ENCODE measurements at places on chromosomes 11 and 22.

DNA sequence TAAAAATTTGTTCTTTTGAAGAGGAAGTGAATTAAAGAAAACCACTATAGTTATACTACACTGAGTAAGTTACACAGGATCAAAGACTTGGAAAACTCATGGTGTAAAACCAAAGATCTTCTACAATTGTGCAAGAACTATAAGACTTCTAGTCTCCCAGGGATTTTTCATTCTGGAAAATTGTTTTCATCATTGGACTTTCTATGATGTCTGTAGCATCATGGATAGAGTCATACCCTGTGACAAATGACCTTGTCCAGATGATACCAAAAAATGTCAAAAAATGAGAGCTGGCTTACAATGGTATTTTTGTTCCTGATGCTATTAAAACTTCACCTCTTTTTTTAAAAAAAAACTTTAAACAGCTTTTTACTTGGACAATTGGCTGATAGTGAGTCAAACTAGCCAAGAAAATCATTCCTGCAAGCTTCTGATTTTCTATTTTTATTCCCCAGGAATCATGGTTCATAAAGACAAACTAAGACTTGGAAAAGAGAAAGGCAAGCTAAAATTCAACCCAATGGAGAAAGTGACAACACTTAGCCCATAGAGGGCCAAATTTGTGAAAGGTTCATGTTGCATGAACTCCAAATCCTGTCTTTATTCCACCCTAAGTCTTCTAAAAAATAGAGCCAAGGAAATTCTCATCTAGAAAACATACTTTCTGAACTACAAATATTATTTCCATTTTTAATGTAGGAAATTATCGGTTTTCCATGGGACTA lies 30.7 kb downstream of the ME3 start:
- DNase-seq = no peak

- no peak for DNase-seq
These were observed 64.7 kb downstream of the C2CD3 start for GRCh38 chr11:74106124-74106523.

DNA sequence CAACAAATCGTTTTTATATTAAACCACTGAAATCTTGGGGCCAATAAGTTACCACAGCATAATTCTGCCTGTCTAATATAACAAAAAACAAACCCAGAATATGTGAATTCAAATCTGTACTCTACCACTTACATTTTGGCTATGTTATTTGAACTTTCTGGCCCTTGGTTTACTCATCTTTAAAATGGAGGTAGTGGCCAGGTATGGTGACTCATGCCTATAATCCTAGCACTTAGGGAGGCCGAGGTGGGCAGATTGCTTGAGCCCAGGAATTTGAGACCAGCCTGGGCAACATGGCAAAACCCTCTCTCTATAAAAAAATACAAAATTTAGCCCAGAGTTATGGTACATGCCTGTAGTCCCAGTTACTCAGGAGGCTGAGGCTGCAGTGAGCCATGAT lies 84.2 kb downstream of the FAM168A start:
- no peak for DNase-seq

- no peak for DNase-seq
These were observed 15.9 kb upstream of the IGLL5 start for GRCh38 chr22:22871536-22872278.

DNA sequence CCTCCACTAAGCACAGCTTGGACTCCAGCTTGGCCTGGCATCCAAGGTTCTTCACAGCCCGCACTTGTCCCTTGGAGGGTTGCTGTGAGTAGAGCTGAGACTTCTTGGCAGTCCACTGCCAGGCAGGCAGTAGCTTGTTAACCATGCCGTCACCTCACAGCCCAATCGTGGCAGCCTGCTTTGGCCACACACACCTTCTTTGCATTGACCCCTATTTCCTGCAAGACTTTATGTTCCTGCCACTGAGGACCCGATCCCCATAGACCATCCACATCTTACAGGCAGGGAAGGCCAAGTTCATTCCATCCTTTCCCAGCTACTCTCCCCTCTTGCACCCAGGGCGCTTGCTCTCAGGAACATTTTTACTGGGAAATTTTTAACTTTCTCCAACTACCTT lies 2.5 kb upstream of the PYGM start:
- DNase-seq = no peak

DNA sequence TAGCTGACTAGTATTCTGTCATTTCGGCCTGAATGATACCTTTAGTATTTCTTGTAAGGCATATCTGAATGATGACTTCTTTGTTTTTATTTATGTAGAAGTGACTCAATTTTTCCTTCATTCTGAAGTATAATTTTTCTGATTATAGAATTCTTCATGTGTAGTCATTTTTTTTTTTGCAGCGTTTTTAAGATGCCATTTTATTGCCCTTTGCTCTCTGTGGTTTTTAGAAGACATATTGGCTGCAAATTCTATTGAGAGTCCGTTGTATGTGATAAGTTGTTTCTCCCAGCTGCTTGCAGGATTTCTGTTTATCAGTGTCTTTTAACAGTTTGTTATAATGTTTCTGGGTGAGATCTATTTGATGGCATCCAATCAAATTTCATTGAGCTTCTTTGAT lies 1224.8 kb downstream of the JRKL start:
- no peak for DNase-seq
